Caco-2 (cell line): ENCODE measurements at places on chromosomes 1 and 21. TPM values are rescaled to one million over a fixed set of nuclear protein-coding genes. Genes with fewer than 3 reads are reported as not detected.

DNA sequence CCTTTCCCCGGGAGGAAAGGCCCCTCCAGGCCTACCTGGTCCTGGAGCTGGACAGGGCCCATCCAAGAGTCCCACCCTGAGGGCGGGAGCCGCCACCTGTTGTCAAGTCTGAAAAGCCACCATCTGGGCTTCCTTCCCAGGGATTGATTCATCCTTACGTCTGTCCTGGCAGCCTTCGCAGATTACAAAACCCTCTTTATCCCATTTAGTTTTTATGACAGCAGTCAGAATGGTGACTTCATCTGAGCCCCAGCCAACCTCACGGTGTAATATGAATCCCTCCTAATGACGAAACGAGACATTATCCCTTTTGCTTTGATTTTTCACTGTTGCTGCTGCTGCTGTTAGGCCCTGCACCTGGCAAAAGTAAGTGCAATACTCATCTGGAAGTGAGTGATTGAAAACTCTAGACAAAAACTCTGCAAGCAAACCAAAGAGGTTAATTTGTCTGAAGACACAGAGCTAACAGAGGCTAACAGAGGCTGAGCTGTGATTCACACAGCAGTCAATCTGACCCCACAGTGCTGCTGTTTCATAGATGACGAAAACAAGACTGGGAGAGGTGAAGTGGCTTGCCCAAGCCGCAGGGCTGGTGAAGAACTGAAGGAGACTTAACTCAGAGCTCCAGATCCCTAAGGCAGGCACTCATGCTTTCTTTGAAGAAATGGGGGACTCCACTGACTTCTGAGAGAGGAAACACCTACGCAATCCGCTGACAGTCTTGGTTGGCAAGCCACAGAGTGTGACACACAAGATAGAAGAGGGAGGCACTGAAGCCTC lies 30.0 kb upstream of the S100A7 start:
- no peak for DNase-seq

GRCh38 chr1:157732755-157733154 lies 32.2 kb upstream of the FCRL3 start:
- no peak for DNase-seq

DNA sequence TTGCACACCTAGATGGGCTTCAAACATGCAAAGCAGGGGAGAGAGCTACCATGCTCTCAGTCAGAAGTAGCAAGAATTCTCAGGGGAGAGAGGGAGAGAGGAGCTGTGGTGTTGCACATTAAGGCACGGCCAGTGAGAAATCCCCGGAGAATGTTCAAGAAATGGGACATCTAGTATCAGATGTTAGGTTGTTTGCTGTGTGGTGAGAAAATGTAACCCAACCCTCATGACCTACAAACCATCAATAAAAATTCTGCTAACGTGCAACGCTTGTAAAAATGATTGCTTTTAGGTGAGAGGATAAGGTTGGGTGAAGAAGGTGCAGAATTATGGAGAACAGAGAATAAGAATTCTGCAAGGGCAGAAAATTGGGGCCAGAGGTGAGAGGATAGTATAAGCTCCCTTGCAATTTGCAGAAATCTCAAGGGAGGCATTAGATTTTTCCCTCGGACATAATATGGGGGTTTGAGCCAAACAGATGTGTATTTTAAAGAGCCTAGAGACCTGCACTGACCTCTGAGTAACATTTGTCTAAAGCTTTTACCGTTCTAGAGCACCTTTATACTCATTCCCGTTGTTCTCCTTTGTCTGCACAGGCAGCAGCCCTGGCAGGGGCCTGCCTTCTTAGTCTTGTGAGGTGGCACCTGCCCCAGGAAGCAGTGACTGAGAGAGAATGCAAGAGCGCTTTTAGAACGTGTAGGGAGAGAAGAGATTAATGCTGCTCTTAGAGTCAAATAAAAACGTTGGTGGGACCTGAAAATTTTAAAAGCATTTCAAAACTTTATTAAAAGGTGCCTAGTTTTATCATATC lies 25.4 kb upstream of the KIAA0040 start:
- DNase-seq, result no peak

DNA sequence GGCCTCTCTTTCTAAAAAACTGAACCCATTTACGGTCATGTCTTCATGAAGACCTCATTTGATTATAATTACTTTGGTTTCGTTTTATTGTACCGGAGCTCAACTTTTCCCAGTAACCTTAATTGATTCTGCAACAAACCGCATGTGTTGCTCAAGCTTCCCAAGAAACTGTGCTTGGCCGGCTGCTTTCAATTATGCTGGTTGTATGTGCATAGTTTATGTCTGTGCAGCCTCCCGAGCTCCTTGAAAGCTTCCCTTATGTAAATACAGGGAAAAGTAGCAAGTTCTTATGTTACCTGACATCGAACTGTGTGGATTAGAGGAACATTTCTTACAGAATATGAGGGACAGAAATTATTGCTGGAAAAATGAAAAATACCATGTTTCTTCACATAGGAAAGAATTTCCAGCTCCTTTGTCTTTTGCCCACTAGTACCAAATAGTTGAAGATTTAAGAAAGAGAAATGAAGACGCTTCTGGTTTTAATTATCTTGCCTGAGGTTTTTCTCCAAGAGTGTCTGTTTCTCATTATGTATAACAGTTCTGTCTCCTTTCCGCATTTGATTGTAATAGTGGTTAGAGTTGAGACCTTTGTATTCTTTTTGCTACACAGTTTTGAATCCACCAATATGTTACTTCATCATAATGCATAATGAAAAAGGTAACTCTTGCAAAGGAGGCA lies 2.1 kb downstream of the VCAM1 start:
- no peak for DNase-seq

DNA sequence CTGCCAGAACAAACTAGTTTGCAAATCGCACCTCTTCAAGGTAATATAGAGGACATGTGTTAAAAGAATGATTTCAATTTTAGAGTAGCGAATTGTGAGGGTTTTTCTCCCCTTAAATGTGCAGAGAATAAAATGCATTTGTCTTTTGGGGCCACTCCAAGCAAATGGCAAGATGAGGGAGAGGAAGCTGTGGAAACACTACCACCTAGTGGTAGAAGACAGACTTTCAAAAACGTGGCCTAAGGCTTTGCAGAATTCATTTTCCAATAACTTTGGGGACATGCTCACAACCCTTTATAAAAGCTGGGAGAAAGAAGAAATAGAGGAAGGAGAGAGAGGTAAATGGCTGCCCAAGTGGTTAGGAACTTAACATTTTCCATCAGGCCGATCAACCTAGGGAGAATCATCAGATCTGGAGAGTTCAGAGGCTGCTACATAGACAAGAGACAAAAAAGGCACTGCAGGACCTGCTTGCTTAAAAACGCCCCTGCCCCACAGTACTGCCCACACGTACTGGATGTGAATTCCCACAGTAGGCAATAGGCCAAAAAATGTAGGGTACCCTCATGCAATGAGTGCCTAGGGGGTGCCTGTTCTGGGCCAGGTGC lies 15.7 kb upstream of the RCAN1 start:
- DNase-seq, result peak; percentile 51

DNA sequence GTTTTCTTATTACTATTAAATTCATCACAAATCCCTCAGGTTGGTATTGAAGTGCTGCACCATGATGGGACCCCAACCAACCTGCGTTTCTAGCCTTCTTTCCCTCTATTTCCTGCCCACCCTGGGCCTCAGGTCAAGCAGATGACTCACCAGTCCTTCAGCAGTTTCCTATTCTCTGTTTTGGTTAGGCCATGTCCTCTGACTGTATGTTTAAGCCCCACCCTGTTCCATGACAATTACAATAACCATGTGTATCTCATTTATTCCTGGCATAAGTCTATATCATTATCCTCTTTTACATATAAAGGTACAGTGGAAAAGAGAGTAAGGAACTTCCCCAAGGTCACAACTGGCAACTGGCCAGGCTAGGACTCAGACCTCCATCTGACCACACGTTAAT lies 5.3 kb upstream of the FAM78B start:
- DNase-seq, result no peak

GRCh38 chr1:66932291-66932690 lies 7.5 kb downstream of the MIER1 start:
- no peak for DNase-seq

GRCh38 chr21:33988237-33989017 lies 72.8 kb upstream of the ATP5PO start:
- no peak for DNase-seq

- DNase-seq, result no peak
Observed at GRCh38 chr1:165444897-165445370, at the start of gene RXRG. TSS of gene RXRG (minus strand) at chr1:165445126. CDS start at chr1:165444893, 233 bp downstream.

DNA sequence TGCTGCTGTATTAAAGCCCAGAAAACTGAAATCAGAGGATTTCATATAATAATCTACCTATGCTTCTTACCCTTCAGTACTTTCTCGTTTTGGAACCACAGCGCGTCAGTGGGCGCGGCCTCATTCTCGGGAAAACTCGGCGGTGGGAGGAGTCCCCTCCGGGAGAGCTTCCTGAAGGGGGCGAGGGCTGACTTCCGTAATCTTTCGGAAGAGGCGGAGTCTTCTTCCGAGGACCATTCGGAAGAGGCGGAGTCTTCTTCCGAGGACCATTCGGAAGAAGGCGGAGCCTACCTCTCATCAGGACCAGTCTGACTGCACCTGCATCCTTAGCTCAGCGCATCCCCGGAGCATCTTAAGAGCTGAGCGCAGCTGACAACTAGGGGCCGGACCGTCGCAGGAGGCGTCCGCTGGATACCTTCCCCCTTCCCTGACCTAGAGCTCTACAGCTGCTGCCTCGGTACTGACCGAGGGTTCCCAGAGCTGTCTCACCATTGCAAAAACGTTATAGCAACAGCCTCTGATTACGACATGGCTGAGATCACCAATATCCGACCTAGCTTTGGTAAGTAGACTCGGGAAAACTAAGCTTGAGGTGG lies at the start of gene SYT11:
Gene SYT11 (plus strand): TSS at position 334 of the 596 bp plus-strand sequence. CDS start 195 bp downstream, at position 529.
- peak; percentile 94 for DNase-seq

GRCh38 chr21:27571706-27572105 lies 604.8 kb upstream of the ADAMTS5 start:
- no peak for DNase-seq

GRCh38 chr1:204503913-204504519 lies 9.4 kb upstream of the PIK3C2B start:
- DNase-seq, result no peak

DNA sequence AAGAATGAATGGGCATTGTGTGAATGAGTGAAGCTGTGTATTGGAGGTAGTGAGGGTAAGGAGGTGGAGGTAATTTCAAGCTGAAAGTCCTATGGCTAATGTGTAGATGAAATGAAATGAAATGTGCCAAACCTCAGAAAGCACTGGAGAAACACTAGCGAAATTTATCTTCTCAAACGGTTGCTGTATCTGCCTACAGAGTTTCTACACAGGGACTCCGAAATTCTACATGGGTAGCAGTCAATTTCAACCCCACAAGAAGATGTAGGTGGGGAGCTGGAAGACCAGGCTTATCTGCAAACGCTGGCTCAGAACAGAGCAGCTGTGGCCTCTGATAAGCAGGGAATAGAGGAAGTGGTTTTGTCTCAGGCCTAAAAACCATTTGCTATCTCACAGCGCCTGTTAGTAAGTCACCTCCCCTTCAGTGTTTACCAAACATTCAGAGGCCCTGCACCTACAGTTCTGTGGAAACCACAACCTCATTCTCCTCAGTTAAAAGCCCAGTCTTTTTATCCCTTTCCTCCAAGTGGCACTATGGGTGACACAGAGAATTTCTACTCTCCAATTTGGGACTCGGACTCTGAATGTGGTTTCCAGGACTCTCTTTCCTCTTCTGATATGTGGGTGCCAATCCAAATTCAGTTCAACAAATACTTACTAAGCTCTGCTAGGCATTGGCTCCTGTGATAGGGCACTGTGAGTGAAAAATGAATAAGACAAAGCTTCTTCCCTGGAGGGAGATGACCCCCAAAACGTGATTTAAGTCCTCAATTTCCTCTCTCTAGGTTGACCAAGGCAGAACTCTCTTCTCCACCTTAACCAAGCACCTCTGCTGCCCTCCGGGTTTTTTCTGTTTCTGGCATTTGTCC lies 17.2 kb upstream of the SLAMF6 start:
- peak; percentile 5 for DNase-seq

DNA sequence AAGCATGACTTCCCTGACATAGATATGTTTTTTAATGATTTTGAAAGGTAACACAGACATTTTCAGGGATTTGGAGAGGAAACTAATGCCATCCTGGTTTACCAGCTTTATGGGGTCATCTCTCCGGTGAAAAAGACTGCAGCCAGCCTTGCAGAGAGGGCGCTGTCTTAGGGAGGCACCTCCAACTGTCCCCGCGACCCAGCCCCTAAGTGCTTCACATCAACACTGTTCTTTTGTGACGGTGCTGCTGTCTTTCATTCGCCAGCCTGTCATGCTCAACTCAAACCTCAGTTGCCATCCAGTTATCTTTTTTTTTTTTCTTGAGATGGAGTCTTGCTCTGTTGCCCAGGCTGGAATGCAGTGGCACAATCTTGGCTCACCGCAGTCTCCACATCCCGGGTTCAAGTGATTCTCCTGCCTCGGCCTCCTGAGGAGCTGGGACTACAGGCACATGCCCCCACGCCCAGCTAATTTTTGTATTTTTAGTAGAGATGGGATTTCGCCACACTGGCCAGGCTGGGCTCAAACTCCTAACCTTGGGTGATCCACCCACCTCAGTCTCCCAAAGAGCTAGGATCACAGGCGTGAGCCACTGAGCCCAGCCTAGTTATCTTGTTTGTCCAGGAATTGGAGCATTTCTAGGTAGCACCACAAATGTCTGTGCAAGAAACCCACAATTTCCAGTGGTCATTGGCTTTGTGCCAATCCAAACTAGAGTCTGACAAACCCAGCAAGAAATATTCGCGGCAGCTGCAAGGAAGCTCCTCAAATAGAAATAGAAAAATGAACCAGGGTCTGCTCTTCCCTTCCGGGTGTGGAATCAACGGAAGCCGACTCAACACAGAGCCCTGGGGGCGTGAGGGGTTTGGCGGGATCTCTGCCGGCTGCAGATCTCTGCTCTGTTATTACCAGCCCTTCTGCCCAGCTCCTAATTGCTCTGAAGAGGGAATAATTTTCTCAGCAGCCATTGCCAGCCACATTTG lies 24.2 kb downstream of the PDE9A start:
- DNase-seq, result no peak

DNA sequence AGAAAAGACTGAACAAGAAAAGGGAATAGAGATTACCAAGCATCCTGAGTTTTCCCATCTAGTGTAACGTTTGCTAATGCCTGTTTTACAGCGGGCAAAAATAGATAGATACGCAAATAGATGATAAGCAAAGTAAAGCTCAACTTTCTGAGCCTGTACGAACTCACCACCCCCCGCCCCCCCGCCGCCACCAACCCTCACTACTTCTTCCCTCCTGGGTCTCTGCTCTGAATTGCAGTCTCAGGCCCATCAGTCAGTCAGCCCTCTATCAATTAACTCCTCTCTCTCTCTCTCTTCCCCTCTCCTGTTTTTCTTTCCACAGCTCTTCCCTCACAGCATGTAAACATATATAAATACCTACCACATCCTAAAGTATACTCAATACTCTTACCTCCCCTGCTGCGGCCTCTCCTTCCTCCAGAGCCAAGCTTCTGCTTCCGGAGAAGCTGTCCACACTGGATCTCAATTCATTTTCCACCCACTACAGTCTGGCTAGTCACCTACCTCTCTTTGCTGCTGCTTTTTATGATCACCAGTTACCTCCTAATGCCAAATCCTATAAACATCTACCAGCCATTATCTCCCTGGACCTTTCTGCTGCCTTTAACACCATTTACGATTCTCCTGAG lies 64.6 kb downstream of the CAPN2 start:
- DNase-seq, result no peak

- no peak for DNase-seq
Observed at GRCh38 chr1:942411-942821, 16.6 kb downstream of the NOC2L start.

Gene FCRL4
- total RNA-seq, result not detected in 2 replicates

Gene SELP
- not detected in 2 replicates for total RNA-seq

Gene FOXD3
- total RNA-seq, result not detected in 2 replicates

Gene MFAP2
- 20.5 and 22.7 TPM in 2 replicates for total RNA-seq

Gene FOXO6
- 0.42 and 0.59 TPM in 2 replicates for total RNA-seq

Gene KRTAP11-1
- not detected in 2 replicates for total RNA-seq

Gene MAP10
- total RNA-seq, result not detected in 2 replicates

Gene GUCA2A
- 24.1 and 28.8 TPM in 2 replicates for total RNA-seq

Gene SLC41A1
- 10.8 and 12.5 TPM in 2 replicates for total RNA-seq

Gene ZNF695
- 24.7 and 25.2 TPM in 2 replicates for total RNA-seq

Gene WNT9A
- 0.32 and 0.68 TPM in 2 replicates for total RNA-seq
